ENCODE measurements at places on chromosomes 1 and 21.

GRCh38 chr1:113760102-113761080, 1.1 kb upstream of the PHTF1 start:
- DNase-seq: no peak

DNA sequence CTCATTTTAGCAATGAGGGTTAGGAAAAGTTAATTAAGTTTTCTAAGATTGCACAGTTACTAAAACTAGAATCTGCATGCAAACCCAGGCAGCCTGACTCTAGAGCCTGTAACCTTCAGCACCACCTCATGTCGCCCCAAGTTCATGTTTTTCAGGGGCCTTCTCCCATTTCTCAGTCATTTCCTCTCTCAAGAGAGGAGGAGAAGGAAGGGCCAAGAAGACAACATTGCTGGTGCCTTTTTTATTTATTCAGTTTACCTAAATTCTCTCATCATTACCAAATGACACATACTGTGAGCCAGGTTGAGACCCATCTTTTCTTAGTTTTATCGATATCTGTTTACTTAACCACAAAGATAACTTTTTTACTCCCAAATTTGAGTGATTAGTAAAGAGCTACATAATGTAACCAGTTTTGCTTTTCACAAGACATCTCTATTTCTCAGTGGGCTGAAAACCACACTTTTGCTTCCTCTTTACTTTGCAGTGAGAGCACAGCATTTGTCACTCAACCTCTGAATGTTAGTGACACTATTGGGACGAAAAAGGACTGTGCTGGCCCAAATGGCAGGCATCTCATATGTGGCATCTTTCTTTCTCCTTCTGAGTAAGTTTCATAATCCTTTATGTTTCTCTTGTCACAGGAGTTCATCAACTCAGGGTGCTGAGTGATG, at the start of gene CD101:
Gene CD101 (plus strand): TSS at position 507 of the 674 bp plus-strand sequence. CDS start 58 bp downstream, at position 565.
- DNase-seq: no peak

- peak; percentile 44 for DNase-seq
These were observed 121.7 kb downstream of the ADGRL4 start for GRCh38 chr1:78884685-78885452.

- DNase-seq: no peak
These were observed 25.9 kb downstream of the RUNX3 start for GRCh38 chr1:24903955-24904730.

- DNase-seq: peak; percentile 44
These were observed 86.7 kb downstream of the PEX14 start for GRCh38 chr1:10561497-10561896.

- peak; percentile 92 for DNase-seq
These were observed 99.8 kb downstream of the PTPN14 start for GRCh38 chr1:214451596-214451995.

- DNase-seq: no peak
These were observed 69.3 kb downstream of the SLC37A1 start for GRCh38 chr21:42582787-42583476.

DNA sequence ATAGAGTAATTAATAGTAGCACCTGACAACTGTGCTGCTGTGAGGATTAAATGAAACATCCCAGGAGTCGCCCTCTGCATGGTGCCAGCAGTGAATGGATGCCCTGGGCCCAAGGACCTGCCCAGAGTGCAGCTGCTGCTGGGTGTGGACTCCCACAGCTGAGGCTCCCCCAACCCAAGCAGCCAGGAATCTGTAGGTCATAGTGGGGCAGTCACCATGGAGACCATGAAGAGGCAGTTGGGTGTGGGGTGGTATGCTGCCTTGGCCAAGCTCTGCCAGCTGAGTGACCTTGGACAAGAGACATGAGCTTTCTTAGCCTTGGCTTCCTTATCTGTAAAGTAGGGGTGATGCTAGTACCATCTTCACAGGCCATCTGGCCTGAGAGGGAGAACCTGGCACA, 9.4 kb downstream of the OLIG2 start:
- DNase-seq: no peak

DNA sequence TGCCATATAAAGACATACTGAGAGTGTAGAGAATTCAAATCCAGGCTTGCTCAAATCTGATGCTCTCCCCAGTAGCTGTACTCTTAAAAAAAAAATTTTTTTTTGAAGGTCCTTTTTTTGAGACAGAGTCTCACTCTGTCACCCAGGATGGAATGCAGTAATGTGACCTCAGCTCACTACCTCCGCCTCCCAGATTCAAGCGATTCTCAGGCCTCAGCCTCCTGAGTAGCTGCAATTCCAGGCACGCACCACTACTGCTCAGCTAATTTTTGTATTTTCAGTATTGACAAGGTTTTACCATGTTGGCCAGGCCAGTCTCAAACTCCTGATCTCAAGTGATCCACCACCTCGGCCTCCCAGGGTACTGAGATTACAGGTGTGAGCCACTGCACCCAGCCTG, 28.7 kb downstream of the STYXL2 start:
- no peak for DNase-seq

DNA sequence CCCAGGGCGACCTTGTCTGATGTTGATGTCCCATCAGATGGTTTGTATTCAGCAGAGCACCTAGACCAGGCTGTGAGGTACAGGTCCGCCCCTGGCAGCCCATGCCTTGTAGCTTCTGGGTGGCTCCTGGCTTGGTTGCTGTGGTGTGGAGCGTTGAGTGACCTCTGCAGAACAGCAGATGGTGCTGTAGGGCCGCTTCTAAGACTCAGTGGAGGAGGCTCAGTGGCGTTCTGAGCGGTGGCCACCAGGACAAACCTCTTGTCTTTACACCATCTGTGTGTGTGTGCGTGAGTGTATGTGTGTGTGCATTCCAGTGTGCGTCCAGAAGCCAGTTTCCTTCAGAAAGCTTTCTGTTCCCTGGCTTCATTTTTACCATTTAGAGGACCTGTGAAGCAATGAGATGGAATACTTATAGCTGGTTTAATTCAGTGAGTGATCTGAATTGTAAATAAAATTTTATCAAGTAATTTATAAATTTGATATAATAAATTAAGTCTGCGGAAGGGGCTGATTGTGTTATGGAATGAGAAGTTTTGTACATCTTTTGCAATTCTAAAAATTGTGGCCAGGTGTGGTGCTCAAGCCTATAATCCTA, 66.1 kb downstream of the ADARB1 start:
- peak; percentile 92 for DNase-seq

- DNase-seq: no peak
These were observed 86.2 kb downstream of the CLIC6 start for GRCh38 chr21:34754690-34755647.

GRCh38 chr1:168801032-168801745, 72.2 kb upstream of the DPT start:
- DNase-seq: no peak

GRCh38 chr1:20753589-20753988, 21.1 kb upstream of the SH2D5 start:
- peak; percentile 36 for DNase-seq

GRCh38 chr1:77434967-77435366, 153.1 kb downstream of the AK5 start:
- DNase-seq: no peak

DNA sequence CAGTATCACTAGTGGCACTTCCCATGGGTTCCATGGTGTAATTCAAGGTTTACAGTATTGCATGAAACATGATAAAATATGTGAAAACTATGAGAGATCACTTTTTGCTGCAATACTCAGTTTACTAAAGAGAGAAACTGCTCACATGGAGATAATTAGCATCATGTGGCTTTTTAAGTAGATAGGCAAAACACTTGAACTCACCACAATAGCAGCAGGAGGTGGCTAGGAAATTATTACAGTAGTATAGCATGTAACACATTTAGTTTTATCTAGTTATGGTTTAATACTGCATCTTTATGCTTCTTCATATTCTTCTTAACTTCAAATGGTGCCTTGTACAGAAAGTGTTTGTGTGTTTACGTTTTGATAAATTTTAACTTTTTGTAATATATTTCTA, 698.5 kb upstream of the BRINP3 start:
- DNase-seq: no peak

DNA sequence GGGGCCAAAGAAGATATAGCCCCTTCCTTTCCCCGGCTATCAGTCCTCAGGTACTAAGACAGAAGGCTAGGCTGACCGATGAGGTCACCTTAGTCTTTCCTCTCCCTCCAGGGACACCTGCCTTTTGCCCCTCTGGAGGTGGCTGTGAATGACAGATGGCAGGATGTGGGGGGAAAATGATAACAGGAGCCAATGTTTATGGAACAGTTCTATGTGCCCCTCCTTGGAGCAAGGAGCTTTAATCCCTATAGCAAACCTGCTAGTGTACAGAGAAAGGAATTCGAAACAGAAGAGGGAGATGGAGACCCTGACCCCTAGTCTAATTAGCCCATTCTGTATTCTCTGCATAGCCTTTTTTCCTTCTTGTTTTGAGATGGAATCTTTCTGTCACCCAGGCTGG, 28.1 kb downstream of the SERINC2 start:
- no peak for DNase-seq

DNA sequence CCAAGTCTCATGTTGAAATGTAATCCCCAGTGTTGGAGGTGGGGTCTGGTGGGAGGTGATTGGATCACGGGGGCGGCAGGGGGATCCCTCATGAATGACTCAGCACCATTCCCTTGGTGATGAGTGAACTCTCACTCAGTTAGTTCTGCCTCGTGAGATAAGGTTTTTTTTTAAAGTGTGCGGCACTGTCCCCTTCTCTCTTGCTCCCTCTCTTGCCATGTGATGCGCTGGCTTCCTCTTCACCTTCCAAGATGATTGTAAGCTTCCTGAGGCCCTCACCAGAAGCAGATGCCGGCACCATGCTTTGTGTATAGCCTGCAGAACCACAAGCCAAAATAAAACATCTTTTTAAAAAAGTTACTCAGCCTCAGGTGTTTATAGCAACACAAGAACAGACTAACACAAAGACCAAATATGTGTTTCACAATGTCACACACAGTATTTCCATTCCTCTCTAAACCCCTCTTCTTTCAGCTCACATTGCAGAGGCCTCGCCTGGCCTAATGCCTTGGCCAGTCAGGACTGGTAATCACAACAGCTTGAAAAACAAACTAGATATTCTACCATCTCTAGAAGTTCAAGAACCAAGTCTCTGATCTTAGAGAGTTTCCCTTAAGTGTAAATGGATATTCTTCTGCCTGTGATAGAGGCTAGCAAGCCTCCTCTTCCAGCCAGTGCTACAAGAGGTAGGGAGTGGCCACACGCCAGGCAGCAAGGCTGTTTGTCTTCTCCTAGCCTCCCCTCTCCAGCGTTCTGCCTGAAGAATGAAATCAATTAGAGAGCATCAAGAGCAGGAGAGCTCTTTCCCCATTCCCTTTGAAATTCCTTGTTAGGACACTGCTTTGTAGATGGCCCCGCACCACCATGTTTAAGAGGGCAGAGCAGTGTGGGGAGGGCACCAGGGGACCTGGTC, 19.6 kb upstream of the RAP1A start:
- no peak for DNase-seq

- DNase-seq: peak; percentile 87
These were observed 198.6 kb upstream of the EDN2 start for GRCh38 chr1:41682845-41683625.

GRCh38 chr1:47688461-47689296, 250.8 kb downstream of the FOXD2 start:
- no peak for DNase-seq

- no peak for DNase-seq
These were observed 54.7 kb downstream of the ROR1 start for GRCh38 chr1:63828322-63829044.

- no peak for DNase-seq
These were observed 207.7 kb downstream of the BARHL2 start for GRCh38 chr1:90509225-90510048.

GRCh38 chr1:232596666-232597303, 33.1 kb downstream of the SIPA1L2 start:
- DNase-seq: no peak

- DNase-seq: peak; percentile 98
These were observed 79.5 kb upstream of the SLC45A1 start for GRCh38 chr1:8238141-8239038.

DNA sequence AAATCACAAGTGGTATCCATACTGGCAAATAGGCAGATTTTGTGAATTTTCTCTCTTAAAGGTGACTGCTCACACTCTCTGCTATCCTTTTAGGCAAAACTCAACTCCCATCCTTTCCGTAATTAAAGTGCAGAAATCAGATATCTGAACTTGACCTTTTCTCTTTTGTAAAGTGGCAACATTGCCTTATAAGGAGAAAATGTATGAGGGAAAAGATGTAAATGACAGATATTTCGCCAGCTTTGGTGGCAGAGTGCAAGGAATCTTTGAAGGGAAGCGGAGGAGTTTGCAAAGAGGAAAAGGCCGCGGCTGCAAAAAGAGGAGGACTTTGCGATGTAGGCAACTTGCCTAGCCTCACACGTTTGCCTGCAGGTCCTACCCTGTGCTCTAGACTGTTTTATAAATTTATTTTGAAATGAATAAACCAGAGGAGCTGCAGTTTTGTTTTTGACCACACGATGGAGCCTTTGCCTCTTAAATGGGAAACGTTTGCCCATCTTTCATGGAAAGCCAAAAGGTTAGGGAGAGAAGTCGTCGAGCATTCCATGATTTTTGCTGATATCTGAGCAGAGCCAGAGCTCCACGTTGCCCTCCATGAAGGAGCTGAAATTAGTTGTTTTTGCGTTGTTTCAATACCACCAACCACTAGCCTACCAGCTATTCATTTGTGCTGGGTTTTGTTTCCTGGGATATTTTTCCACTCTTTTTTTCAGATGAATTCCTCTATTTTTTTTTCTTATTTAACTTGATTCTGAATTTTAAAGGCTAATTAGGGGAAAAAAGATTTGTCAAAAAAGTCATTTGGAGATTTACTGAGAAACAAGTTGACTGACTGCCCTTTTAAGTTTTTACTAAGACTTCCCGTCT, 242.3 kb downstream of the LMX1A start:
- peak; percentile 61 for DNase-seq

DNA sequence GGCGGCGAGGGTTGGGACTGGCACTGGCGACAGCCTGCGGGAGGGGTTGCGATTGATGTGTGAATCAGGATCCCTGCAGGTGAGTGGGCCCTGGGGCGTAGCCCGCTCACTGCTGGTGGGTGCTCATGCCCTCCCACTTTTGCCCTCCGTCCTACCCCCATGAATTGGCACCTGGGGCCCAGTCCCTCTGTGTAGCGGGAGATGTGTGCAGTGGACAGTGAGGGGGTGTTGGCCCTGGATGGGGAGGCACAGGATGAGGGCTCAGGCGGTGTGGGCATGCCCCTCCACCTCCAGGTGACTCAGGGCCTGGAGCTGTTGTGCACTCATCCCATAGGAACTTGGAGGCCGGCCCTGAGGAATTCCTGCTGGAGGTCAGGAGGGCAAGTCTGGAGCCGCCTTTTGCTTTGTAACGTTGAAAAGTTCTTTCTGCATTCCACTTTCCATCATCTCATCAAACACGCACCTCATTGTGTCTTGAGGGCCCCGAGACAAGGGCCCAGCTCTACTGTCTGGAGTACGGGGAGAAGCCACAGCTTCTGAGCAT, 3.0 kb downstream of the PEAR1 start:
- DNase-seq: peak; percentile 91
